Keratinocyte (primary cell): ENCODE measurements at places on chromosomes 3 and 15. TPM values are rescaled to one million over a fixed set of nuclear protein-coding genes. Genes with fewer than 3 reads are reported as not detected.

- H3K27me3 ChIP-seq: no peaks in the 10 kb centered on the region
- peak; percentile 65 for DNase-seq
- peaks cover 5% of the 10 kb centered on the region for H3K36me3 ChIP-seq
- peak overlapping the region; percentile 85 for H3K27ac ChIP-seq
- H3K4me1 ChIP-seq: peaks cover 47% of the 10 kb centered on the region
Measured at GRCh38 chr3:11288786-11289637, 16.8 kb downstream of the ATG7 start.

DNA sequence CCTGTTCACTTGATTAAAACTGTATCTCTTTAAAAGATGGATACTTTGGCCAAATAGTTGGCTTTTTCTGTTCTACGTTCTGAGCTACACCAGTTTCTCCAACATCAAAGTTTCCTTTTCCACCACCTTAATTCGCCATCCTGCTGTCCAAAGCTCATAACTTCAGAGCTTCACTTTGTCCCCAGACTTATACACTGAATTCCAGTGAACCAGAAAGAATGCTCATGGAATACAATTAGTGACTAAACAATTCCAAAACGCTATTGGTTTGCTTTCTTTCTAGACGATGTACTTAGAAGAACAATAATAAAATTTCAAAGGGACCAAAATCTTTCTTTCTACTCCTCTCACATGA is 23.2 kb downstream of the GPR15 start:
- no peak for DNase-seq
- H3K4me3 ChIP-seq: no peak overlapping the region
- no peaks in the 10 kb centered on the region for H3K36me3 ChIP-seq
- H3K27ac ChIP-seq: no peak overlapping the region
- no peaks in the 10 kb centered on the region for H3K4me1 ChIP-seq

- H3K4me3 ChIP-seq: no peak overlapping the region
- no peak overlapping the region for H3K27ac ChIP-seq
- no peak for DNase-seq
- no peaks in the 10 kb centered on the region for H3K36me3 ChIP-seq
- H3K4me1 ChIP-seq: no peaks in the 10 kb centered on the region
Measured at GRCh38 chr15:88541709-88542341, 4.7 kb downstream of the DET1 start.

DNA sequence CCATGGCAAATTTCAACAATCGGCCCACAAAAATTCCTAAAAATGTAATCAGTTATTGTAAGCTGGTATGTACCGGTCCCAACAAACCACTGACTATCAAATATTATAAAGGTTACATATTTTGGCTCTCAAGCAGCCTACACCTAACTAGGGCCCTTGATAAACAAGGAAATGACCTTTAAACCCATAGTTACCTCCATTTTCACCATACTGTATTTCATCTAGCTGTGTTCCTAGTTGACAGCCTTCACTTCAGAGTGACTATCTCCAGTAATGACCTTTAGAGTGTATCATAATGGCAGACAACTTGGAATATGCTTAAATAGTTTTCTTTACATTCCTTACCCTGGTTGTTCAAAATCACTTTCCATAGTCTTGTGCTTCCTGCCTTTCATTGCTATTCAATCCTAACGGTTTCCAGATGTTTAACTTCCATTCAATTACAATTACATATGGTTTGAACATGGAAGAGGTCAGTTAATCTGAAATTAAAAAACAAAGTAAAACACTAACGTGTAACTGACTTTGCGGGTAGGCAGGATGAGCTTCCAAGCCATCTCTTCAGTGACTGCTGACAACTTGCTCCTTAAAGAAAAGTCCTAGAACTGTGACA is 111.9 kb upstream of the TSC22D2 start:
- H3K4me1 ChIP-seq: peaks cover 15% of the 10 kb centered on the region
- no peak overlapping the region for H3K4me3 ChIP-seq
- H3K27ac ChIP-seq: no peak overlapping the region

GRCh38 chr15:55823191-55823670 is 80.3 kb upstream of the PRTG start:
- no peak overlapping the region for H3K27ac ChIP-seq
- H3K27me3 ChIP-seq: no peaks in the 10 kb centered on the region
- H3K36me3 ChIP-seq: peaks cover 4% of the 10 kb centered on the region
- H3K4me1 ChIP-seq: peaks cover 5% of the 10 kb centered on the region
- H3K4me3 ChIP-seq: no peak overlapping the region

DNA sequence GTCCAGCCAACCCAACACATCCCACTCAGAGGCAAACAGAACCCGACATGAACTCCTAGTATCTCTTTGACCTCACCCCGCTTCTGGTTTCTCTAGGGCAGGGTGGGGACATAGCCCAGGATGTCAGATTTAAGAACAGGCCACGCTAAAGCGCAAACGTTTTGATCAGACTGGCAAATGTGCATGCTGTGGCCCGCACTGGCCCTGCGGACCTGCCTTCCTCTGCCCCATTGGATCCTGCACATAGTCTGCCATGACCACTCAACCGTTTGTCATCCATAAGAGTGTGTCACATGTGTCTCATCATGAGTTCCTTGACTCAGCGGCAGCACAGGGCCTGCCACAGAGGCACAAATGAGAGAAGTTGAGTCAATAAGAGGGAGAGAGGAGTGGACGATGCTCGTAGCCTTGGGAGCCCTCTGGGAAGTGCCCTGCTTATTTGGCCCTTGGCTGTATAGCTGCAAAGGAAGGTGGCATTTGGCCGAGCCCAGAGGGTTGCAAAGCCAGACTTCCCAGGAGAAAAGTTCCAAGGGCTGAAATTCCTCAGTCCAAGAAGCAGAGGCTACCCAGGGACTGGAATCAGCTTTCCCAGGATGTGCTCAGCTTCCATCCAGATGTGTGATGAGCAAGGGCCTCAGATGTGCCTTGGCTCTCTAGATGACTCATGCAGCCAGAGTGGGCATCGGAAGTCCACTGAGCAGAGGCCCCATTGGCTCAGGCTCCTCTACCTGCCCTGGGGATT is 55.5 kb upstream of the SLCO2A1 start:
- H3K27me3 ChIP-seq: no peaks in the 10 kb centered on the region
- peak; percentile 52 for DNase-seq
- no peak overlapping the region for H3K4me3 ChIP-seq

DNA sequence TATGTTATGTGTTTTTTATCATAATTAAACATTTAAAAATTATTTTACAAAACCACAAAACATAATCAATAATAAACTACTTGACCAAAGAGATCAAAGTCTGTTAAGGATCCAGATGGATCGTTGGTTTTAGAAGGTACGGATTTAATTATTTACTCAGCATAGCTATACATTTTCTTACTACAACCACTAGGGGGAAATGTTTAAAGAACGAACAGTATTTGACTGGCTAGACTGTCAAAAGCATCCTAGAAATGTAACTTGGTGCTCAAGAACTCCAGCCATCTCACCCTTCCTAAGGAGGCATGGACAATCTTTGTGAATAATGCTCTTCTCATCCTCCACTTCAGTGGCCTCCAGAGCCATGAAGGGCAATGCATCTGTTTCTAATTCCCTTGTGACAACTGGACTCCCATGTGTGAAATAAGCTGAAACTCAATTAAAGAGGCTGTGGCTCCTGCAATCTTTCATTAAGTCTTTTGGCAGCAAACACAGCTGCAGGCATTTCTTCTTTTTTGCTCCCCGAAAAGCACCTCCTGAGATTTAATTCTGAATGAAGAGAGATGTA is 94.7 kb upstream of the TUSC7 start:
- H3K27me3 ChIP-seq: no peaks in the 10 kb centered on the region
- H3K4me1 ChIP-seq: peaks cover 4% of the 10 kb centered on the region
- no peak overlapping the region for H3K27ac ChIP-seq
- DNase-seq: no peak
- H3K4me3 ChIP-seq: no peak overlapping the region
- no peaks in the 10 kb centered on the region for H3K36me3 ChIP-seq

DNA sequence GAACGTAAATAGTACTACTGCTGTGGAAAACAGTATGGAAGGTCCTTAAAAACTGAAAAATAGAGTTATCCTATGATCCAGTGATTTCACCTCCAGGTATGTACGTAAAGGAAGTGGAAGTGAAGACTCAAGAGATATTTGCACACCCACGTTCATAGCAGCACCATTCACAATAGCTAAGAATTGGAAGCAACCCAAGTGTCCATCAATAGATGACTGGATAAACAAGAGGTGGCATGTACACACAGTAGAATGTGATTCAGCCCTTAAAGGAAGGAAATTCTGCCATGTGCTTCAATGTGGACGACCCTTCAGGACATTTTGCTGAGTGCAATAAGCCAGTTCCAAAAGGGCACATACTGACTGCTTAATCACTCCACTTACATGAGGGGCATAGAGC is 188.3 kb downstream of the APBA2 start:
- H3K36me3 ChIP-seq: no peaks in the 10 kb centered on the region
- no peak overlapping the region for H3K27ac ChIP-seq
- no peak for DNase-seq
- no peak overlapping the region for H3K4me3 ChIP-seq
- no peaks in the 10 kb centered on the region for H3K4me1 ChIP-seq
- no peaks in the 10 kb centered on the region for H3K27me3 ChIP-seq

DNA sequence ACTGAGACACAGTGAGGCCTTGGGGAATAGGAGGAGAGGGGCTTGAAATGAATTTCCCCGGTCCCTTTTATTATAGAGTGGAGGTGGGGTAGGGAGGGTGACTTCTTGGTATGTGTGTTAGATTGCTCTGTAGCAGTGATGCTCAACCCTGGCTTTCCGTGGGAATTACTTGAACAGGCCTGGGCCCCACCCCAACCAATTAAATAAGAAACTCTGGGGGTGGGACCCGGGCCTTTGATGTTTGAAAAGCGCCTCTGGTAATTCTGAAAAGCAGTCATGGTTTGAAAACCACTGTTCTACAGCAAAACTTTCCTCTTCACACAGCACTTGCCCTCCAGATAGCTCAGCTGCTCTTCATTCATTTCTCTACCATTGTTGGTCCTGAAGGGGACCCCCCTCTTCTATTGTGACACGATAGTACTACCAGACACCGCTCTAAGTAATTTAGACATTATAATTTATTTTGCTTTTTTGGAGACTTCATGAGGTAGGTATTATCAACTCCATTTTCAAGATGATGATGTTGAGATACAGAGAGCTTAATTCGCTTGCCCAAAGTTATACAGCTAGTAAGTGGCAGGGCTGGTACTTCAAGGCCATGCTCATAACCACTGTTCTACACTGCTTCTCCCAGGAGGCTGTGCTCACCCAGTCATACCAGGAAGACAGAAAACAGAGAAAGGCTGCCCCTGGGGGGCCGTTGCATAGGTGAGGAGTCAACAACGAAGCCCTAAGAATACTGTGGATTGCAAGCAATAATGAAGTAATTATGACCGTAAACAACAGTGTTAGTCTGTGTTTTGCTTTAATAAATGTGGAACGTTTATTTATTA is 176.2 kb downstream of the PEX5L start:
- H3K4me3 ChIP-seq: no peak overlapping the region
- H3K27ac ChIP-seq: no peak overlapping the region
- DNase-seq: no peak
- H3K4me1 ChIP-seq: no peaks in the 10 kb centered on the region
- no peaks in the 10 kb centered on the region for H3K27me3 ChIP-seq
- no peaks in the 10 kb centered on the region for H3K36me3 ChIP-seq

- H3K4me3 ChIP-seq: no peak overlapping the region
- no peaks in the 10 kb centered on the region for H3K27me3 ChIP-seq
- H3K4me1 ChIP-seq: no peaks in the 10 kb centered on the region
- H3K36me3 ChIP-seq: no peaks in the 10 kb centered on the region
Measured at GRCh38 chr15:31256378-31257265, 70.0 kb upstream of the KLF13 start.

GRCh38 chr3:188434594-188434993 is 280.6 kb downstream of the LPP start:
- no peaks in the 10 kb centered on the region for H3K27me3 ChIP-seq
- DNase-seq: no peak
- H3K27ac ChIP-seq: no peak overlapping the region
- no peaks in the 10 kb centered on the region for H3K36me3 ChIP-seq
- no peak overlapping the region for H3K4me3 ChIP-seq
- peaks cover 13% of the 10 kb centered on the region for H3K4me1 ChIP-seq

DNA sequence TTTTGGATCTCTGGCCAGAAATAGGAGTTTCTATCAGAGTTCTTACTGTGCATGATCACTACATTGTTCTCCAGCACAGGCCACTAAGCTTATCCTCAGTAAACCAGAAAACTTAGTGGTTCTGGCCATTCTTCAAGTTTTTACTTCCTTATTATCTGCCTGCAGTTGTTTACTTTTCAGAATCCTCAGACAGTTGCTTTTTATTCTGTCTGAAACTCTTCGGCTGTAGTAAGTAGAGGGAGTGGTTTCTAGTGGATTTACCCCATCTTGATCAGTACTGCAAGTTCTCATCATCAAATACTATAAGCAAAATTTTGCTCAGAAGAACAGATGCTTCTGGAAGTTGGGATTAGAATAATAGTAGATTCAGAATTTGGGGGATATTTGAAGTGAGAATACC is 193.0 kb upstream of the RARB start:
- no peaks in the 10 kb centered on the region for H3K4me1 ChIP-seq
- H3K27me3 ChIP-seq: no peaks in the 10 kb centered on the region
- H3K4me3 ChIP-seq: no peak overlapping the region
- no peak for DNase-seq

- H3K27me3 ChIP-seq: no peaks in the 10 kb centered on the region
- no peak overlapping the region for H3K4me3 ChIP-seq
- no peak for DNase-seq
- H3K4me1 ChIP-seq: peaks cover 17% of the 10 kb centered on the region
- H3K36me3 ChIP-seq: no peaks in the 10 kb centered on the region
Measured at GRCh38 chr3:112681822-112682325, 40.9 kb upstream of the CCDC80 start.

DNA sequence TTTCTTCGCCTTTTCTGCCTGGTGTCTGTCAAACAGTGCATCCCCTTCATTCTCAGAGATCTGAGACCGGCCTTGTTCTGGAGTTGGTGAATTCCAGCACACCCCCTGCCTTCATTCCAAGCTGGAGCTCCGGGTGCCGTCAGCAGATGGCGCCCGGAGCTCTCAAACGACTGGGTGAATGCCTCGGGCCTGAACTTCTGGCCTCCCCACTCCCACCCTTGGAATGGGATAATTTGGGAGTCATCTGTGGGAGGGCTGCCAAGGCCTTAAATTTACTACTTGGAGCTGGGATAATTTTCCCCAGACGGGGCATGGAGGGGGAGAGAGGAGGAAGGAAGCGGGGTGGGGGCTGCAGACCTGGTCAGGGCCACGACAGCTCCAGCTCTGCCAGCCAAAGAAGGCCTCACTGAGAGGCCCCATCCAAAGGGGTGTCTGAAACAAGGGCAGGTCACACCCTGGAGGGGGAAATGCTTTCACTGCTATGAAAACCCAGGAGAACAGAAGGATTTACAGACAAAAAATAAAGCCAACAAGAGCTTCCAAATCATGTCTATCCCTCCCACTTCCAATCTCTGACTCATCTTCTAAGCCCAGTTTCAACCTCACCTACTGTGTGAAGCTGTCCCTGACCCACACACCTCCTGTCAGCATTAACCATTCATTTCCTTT is 187.9 kb downstream of the OPA1 start:
- peak overlapping the region; percentile 95 for H3K27ac ChIP-seq
- H3K36me3 ChIP-seq: no peaks in the 10 kb centered on the region
- peaks cover 40% of the 10 kb centered on the region for H3K4me1 ChIP-seq
- no peak overlapping the region for H3K4me3 ChIP-seq
- H3K27me3 ChIP-seq: peaks cover 11% of the 10 kb centered on the region

The SLC6A20 gene
- polyA plus RNA-seq: 0.34 to 0.66 TPM (median 0.37 TPM) in 3 replicates

The SAMMSON gene
- not detected in 3 replicates for polyA plus RNA-seq

The CCDC54 gene
- not detected in 3 replicates for polyA plus RNA-seq

The TRAT1 gene
- not detected in 3 replicates for polyA plus RNA-seq

The GOLGA8R gene
- polyA plus RNA-seq: 0.12 to 0.20 TPM (median 0.17 TPM) in 3 replicates

The DLL4 gene
- polyA plus RNA-seq: not detected in 3 replicates

The BOC gene
- 9.3 to 11.3 TPM (median 11.2 TPM) in 3 replicates for polyA plus RNA-seq

The PIAS1 gene
- 38.0 to 75.3 TPM (median 58.2 TPM) in 3 replicates for polyA plus RNA-seq

The FANCD2 gene
- 3.4 to 20.8 TPM (median 12.5 TPM) in 3 replicates for polyA plus RNA-seq

The PTPN9 gene
- polyA plus RNA-seq: 32.8 to 45.9 TPM (median 34.7 TPM) in 3 replicates
